Activated CD4-positive, CD25-positive, alpha-beta regulatory T cell (primary cell): ENCODE measurements at places on chromosomes 12 and 14.

GRCh38 chr12:52539083-52539820 is 13.7 kb downstream of the KRT71 start:
- no peak for DNase-seq

- no peak for DNase-seq
Observed at GRCh38 chr12:68432622-68433021, 100.5 kb upstream of the MDM1 start.

DNA sequence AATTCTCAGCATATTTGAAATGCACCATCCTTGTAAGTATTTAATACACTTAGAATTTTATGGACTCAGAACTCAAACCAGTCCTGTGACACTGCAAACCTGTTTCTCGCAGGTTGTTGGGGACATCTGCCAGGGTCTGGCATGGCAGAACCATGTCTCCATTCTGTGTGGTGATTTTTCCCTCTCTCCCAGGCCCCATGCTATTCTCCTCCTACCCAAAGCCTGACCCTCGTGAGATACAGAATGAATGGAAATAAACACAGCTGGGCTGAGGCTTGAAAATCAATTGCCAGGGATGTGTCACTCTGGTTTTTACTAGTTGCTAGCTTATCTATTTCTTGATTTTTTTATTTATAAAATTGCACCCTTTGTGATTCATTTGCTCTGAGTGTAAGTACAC is 19.8 kb downstream of the TPH2 start:
- no peak for DNase-seq

GRCh38 chr12:132106921-132107320 is 37.2 kb downstream of the DDX51 start:
- DNase-seq = no peak

GRCh38 chr12:42660968-42661937 is 71.7 kb upstream of the PRICKLE1 start:
- no peak for DNase-seq

DNA sequence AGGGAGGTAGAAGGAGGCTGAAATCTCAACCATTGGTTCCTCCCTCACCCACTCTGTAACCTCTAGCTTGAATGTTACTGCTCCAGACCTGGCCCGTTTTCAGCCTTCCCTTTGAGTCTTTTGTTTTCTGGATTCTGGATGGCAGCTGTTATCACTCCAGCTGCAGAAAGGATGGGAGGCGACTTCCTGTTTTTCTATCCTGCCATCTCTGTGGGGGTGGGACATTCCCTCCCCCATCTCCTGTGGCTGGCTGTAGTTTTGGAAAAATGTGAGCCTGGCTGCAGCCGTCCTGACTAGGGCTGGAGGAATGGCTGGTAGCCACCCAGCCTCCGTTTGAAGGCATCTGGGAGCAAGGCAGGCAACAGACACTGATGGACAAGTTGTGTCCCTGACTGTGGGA is 2.9 kb upstream of the PPFIBP1 start:
- DNase-seq = no peak

DNA sequence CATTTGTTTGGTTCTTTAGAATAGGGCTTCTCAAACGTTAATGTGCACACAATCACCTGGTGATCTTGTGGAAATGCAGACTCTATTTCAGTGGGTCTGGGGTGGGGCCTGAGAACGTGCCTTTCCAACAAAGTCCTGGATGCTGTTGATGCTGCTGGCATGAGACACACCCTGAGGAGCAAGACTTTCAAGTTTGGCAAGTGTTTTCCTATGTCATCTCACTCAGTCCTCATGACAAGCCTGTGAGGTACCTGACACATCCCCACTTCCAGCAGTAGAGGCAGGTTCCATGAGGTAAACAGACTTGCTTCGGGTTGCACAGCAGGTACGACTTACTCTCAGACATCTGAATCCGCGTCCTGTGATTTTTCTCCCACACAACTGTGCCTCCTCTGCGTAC is 147.1 kb downstream of the MYRFL start:
- DNase-seq = no peak

DNA sequence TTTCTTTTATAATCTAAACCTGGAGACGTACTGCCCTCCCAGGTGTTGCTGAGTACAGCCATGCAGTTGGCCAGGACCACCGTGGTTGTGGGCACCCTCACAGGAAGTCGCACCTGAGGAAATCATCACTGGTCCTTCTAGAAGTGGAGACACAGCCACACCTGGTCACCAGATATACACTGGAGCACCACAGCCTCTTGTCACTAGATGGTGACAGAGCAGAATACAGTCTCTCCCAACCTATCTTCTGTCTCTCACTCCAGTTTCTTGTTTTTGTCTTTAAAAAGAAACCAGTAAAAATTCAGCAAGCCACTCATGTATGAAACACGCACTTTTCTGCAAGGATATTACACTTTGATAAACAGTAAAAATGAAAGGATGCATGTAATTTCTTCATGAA is 43.1 kb upstream of the GPHB5 start:
- DNase-seq = no peak
